Central memory CD8-positive, alpha-beta T cell (primary cell): ENCODE measurements at places on chromosomes 2 and 18.

DNA sequence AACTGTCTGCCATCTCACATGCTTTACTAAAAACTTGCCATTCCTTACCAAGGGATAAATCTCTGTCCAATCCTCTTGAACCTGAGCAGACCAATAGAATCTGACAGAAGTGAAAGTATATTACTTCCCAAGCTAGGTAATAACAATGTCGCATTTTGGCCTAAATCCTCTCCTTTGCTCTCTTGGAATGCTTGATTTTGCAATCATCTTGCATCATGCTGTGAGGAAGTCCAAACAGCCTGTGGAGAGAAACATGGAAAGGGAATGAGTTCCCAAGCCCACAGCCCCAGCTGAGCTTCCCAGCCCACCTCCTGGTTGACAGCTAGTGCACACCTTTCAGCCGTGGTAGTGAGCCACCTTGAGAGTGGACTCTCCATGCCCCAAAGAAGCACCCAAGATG lies 540.6 kb downstream of the STK39 start:
- DNase-seq = no peak

DNA sequence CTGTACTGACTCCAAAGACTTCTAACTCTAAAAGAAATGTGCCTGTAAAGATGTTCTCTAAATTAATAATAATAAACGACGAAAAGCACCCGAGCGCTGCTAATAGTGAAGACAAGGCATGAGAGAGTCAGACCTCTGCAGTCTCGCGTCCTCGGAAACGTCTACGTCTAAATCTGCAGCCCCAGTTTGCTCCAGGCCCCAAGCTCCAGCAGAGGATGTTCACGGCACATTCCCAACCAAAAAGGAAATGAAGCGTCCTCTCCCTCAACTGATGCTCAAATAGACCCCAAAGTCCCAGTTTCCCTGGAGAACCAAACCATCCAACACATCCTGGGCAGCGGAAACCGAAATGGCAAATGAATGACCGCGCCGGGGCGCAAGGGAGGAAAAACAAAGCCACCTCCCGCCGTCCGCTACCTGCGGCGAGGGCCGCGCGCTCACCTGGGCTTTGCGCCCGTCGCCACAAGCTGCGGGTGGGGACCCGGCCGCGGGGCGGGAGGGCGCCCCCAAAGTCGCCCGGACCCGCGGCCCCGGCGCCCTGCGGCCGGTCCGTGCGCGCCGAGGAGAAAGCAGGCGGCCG lies 47.1 kb upstream of the CCDC150 start:
- DNase-seq = no peak

- no peak for DNase-seq
Measured at GRCh38 chr2:238905224-238905623, 57.3 kb downstream of the TWIST2 start.

DNA sequence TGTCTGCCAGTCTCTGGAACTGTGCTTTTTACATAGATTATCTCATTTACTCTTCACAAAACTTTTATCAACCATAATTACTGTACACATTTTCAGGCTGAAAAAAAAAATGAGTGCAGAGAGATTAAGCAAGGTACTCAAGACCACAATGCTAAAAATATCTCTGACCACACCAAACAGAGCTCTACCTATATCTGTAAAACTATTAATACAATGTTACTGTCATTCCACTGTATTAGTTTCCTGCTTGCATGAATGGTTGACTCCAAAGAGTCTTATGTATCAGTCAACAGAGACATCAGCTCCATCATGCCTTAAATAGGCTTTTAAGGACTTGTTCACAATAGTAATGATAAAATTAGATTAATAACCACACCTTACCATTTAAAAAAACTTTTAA lies 134.7 kb upstream of the CCDC150 start:
- DNase-seq = no peak

DNA sequence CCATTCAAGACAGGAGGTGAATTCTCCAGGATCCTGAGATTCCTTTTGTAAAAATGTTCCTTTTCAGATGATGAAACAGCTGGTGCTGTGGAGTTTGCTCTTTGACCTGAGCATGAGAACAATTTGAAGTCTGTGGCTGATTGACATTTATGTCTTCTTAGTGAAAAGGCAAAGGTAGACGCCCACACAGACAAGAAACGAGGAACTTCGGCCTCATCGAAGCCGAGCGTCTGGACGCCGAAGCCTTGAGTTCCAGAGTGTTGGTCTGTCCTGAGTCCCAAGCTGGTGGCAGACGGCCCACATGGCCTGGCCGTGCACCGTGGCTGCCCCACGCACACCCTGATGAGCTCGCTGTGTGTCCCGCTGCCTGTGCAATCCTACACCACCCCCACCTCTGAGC lies 20.7 kb upstream of the SNTG2 start:
- DNase-seq = no peak

DNA sequence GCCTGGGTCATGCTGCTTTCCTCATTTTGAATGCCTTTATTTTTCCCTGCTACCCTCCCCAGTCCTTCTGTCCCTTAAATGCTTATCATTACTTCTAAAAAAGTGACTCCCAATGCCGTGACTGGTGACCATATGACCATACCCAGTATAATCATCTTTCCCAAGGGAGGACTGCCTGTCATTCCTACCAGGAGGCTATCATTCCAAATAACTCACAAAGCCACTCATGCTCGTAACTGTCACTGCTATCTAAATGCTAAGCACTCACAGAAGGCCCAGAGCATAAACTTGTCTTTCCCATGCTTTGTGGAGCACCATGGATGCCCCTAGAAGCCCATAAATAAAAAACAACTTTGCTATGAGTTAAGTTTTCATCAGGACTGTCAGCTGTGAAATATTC lies 38.7 kb upstream of the CREB1 start:
- DNase-seq = no peak

DNA sequence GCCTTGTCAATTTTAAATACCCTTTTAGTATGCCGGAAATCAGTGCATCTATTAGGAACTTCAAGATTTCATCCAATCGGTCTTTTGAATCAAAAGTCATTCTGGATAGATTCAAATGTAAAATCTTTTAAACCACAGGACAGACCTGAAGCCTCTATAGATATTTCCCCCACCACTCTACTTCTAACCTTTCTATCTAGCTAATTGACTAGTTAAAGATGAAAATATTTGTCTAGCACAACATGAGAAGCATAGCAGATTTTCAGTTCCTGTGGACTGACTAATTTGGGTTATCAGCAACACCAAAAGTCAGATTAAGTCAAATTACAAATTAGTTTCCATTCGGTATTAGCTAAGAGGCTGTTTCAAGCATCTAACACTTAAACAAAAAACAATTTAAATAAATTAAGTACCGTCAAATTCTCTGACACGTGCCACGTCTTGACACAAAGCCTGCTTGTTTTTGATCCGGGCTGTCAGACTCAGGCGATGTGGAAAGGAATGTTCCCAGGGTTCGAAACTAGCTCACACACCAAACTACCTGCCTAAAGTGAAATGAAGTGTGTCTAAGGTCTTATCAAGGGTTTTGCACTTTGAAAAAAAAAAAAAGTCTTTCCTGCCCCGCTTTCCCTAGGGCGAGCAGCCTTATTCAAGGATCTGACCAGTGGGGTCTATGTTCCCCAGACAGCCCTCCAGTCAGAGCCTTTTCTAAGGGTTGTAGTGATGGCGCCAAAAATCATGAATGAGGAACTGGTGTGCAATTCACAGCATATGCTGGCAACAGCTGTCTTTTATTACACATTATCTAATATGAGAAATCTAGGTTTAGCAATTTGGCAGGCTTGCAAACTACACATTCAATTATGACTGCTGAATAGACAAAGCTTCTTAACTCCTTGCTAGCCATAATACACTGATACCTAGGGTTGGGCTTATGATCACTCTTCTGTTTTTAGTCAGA lies 4.7 kb downstream of the CYTIP start:
- no peak for DNase-seq

- DNase-seq = no peak
Measured at GRCh38 chr2:20115902-20116301, 64.5 kb upstream of the LAPTM4A start.

GRCh38 chr2:10826026-10826425 lies 13.4 kb upstream of the PDIA6 start:
- no peak for DNase-seq

- no peak for DNase-seq
Measured at GRCh38 chr2:216316743-216317142, 55.5 kb downstream of the MARCHF4 start.

- DNase-seq = no peak
Measured at GRCh38 chr2:118994172-118994700, 52.2 kb downstream of the MARCO start.

- DNase-seq = no peak
Measured at GRCh38 chr2:180672377-180672776, 308.0 kb upstream of the UBE2E3 start.

DNA sequence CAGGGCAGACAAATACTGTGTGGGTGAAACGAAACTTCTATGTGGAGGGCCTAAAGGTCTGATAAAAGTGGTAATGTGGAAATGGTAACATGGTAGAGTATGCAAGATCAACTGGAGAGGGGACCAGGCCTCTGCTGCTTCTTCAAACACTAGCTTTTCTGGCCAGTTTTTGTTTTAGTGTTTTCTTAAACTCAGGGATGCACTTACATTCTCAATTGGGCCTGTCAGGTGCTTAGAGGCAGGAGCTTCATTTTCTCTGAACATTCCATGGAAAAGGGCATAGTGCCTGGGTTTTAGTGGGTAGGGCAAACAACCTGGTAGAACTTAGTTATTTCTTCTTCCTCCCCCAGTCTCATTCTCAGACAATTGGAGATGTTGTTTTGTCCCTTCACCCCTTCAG lies 10.5 kb upstream of the ST3GAL5 start:
- DNase-seq = no peak

DNA sequence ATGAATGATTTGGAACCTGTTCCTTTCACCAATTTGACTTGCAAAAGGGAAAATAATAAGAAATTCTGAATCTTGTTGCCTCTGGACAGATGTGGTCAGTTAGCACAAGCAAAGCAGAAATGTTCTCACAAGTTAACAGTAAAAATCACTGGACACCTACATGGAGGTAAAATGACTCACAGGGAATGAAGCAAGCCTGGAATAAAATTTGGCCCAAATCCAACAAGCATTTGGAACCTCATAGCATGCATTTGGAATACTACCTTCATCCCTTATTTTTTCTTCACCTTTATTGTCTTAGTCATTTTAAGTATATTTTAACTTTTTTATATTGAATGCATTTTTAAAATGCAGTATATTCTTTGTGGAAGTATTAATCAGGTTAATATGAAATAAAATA lies 602.9 kb downstream of the ARHGAP15 start:
- no peak for DNase-seq

GRCh38 chr18:45549290-45549689 lies 66.0 kb upstream of the SLC14A2 start:
- DNase-seq = no peak

DNA sequence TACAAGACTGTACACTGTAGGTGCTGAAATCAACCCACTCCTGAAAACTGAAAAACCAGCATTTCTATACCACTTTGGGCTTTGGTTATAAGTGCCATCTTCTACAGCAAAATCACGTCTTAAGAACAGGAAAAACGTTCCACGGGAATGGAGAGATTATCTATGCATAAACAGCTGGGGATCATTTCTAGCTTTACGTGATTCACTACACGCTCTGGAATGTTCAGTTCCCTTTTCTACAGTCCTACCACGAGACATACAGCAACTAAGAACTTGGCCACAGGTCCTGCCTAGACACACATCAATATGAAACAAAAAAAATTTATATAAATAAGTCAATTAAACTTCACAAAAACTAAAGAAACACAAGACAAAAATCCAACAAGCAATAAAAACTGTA lies 3.6 kb downstream of the CXCR4 start:
- no peak for DNase-seq

- DNase-seq = no peak
Measured at GRCh38 chr2:67579216-67579615, 182.1 kb downstream of the ETAA1 start.

DNA sequence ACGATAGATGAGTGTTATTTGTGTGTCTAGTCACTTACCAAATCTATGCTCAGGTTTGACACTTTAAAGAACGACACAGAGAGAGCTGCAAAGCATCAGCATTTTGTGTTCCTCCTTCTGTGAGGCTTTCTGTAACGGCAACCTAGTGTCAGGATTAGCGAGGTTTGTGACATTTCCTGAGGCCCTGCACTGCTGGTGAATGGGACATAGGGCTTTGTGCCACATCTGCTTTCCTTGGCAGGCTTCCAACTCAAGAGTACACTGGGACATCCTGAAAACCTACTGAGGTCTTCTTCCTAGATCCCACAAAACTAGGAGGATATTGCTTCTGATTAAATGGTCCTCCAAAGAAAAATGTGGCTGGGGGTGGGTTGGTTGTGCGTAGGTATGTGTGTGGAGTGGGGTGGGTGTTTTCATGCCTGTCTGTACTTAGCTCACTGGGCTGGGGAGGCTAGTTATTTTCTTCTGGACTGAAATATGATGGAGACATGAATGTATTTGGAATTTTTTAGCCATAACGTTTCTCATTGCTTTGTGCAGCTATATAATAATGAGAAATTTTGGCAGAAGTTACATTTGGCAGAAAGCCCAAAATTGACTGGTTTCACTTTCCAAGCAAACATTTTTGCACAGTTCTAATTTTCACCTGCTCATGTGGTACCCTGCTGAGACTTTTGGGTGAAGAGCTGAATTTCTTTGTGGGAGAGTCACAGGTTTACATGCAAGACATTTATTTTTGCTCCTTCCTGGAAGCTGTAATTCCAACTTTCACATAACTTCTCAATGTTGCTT lies 308.4 kb downstream of the XIRP2 start:
- no peak for DNase-seq

DNA sequence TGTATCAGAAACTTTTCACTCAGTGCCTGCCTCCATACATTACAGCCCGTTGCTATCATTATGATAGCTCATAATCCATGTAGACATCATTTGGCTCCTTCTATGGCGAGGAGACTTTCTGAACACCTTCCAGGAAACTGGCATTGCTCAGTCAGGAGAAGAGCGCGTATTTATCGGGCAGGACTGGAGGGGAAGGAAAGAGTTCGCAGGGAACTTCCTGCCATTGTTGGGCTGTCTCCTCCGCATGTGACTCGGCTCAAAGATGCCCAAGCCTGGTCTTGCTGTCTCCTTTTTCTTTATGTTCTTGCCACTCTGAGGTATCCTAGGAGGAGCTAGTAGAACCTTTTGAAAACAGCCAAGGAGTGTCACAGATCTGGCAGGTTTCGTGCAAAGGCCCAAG lies 156.8 kb downstream of the CTIF start:
- no peak for DNase-seq

DNA sequence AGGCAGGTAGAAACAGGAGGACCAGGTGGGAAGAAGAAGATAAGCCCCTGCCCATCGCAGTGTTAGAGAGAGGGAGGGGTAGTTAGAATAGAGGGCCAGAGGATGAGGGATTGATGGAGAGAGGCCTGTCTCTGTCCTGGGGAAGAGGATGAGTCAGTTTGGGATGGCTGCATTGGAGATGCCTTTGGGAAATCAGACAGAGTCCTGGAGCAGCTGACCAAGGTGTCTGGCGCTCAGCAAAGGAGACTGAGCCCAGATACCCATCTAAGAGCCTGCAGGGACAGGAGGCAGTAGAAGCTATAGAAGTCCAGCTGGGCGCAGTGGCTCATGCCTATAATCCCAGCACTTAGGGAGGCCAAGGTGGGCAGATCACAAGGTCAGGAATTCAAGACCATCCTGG lies 177.8 kb upstream of the HAAO start:
- no peak for DNase-seq
